Stimulated activated CD8-positive, alpha-beta memory T cell treated with anti-CD3 and anti-CD28 coated beads, Interleukin-4, amount 100 ng/mL, for 24 hours (primary cell): ENCODE measurements at places on chromosomes 5 and 9.

- DNase-seq = no peak
These were observed at the start of gene PCSK1 for GRCh38 chr5:96433066-96433447. PCSK1 (minus strand) TSS chr5:96433248; CDS start chr5:96433042, 206 bp downstream.

GRCh38 chr9:14240537-14240936, 73.4 kb downstream of the NFIB start:
- DNase-seq = no peak

DNA sequence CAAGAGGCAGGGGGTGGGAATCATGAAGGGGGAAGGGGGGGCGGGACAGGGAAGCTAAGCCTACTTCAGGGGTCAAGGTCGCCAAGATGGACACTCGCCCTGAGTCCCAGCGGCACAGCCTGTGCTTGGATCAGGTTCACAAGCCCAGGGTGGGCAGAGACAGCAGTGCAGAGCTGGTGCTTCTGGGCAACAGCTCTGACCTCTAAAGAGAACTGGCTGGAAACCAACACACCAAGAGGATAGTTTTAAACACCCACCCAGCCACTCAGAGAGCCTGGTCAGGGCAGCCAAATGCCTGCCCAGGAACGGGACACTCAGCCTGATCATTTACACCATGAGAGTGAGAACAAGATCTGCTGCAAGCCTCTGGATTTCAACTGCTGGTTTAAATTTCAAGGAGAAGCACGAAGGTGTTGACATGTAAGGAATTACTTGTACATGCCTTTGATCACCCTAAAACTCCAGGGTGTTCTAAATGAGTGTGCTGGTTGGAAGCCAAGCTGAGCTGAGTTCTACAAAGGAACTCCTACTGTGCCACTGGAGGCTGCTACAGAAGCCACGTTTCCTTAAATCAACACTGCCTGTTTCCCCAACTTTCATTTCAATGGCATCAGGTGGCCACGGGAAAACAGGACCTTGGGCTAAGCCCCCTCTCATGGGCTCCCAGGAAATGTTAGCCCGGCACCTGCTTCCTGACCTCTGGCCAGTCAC, 91.5 kb downstream of the TTLL11 start:
- DNase-seq = no peak

- DNase-seq = no peak
These were observed 43.7 kb downstream of the AK8 start for GRCh38 chr9:132834343-132834742.

- no peak for DNase-seq
These were observed 44.1 kb downstream of the OR2V1 start for GRCh38 chr5:181086884-181087205.

- DNase-seq = no peak
These were observed 51.5 kb downstream of the LRSAM1 start for GRCh38 chr9:127502706-127503378.

GRCh38 chr9:88531920-88532698, 2.9 kb upstream of the NXNL2 start:
- DNase-seq = no peak

DNA sequence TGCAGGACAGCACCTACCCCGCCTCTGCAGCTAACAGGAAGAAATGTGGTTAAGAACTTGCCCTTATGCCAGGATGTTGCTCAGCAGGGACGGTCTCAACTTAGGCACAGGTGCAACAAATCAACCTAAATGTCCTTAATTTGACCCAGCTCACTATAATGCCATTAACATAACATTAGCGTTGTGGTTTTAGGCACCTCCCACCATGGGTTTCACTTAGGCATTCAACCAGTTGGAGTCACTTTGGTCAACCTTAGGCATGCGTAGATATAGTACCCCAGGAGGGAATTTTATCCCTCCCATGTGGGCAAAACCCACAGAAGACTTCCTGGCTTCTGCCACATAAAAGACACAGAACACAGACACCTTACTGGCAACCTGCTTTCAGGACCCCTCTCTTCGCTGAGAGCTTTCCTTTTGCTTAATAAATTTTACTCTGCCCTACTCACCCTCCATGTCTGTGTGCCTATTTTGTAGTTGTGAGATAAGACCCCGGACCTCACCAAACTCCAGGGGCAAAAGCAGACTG, 8.7 kb upstream of the ERAP1 start:
- peak; percentile 18 for DNase-seq

- no peak for DNase-seq
These were observed 613 bp downstream of the ZBTB5 start for GRCh38 chr9:37464426-37465248.

GRCh38 chr5:74095871-74096270, 469.9 kb downstream of the ARHGEF28 start:
- no peak for DNase-seq

GRCh38 chr9:111828193-111828592, 33.5 kb upstream of the SHOC1 start:
- DNase-seq = no peak

DNA sequence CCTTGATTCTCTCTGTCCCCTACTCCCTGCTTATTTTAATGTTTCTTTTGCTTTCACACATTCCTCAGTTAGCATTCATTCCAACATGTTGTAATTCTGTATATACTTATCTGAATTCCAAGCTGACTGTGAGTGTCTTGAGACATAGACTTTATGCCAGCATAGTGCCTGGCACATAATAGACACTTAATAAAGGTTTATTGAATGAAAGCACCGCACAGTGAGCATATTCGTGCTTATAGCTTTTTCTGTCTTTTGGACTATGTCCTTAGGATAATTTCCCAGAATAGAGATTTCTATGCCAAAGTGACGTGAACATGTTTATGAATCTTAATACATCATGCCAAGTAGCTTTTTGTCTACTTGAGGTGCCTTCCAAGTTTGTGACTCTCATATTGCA, 174.6 kb downstream of the CD180 start:
- DNase-seq = no peak

- no peak for DNase-seq
These were observed 27.1 kb downstream of the KCNMB1 start for GRCh38 chr5:170362102-170362501.

GRCh38 chr9:106862821-106863720, at the start of gene ZNF462:
ZNF462 (plus strand) TSS chr9:106863166; CDS start chr9:106923384, 60,218 bp downstream.
- no peak for DNase-seq

GRCh38 chr5:116637149-116637740, 62.6 kb upstream of the SEMA6A start:
- no peak for DNase-seq

DNA sequence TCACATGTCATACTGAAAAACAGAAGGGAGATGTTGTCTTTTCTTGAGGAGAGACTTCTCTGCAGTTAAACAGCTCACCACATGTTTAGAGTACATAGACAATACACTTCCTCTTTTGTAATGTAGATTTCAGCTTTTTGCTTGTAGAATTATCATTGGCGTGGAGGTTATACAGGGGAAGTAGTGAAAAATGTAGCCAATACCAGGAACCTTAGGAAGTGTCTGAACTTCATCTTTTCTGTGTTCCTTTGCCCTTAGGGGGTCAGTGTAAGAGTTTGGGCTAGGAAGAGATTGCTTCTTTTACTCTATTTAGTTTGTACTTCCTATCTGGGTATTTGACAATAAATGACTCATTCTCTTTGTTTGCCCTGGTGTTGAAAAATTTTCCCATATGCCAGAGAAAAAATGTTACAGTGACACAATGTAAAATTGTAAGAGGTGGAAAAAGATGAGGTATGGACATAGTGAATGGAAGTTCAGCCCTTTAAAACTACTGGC, 21.0 kb upstream of the CDKN2B start:
- no peak for DNase-seq

DNA sequence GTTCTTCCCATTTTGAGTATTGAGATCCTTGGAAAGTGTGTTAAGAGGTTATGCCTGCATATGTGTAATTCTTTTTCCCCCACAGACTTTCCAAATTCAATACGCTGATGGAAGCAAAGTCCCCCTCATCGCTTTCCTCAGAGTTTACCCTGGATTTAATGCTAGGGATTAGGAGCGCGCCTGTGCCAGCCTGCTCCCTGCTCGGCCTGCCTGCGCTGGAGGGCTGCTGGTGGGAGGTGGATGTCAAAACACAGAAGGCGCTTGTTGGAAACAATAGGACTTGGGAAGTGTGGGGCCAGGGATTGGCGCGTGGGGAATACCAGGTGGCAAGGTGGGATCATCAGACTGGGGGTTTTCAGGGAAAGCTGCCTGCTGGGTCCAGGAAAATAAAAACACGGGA, 39.8 kb upstream of the PTCH1 start:
- DNase-seq = no peak

DNA sequence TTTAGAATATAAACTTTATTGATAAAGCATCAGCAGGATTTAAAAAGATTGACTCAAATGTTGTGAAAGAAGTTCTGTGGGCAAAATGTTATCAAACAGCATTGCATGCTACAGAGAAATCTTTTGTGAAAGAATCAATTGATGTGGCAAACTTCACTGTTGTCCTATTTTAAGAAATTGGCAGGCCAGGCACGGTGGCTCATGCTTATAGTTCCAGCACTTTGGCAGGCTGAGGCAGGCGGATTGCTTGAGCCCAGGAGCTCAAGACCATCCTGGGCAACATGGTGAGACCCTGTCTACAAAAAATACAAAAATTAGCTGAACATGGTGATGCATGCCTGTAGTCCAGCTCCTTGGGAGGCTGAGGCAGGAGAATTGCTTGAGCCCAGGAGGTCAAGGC, 17.4 kb downstream of the ZBTB43 start:
- DNase-seq = no peak

GRCh38 chr5:170848033-170848432, 13.8 kb upstream of the RANBP17 start:
- DNase-seq = no peak

GRCh38 chr5:134541736-134542376, 16.4 kb downstream of the JADE2 start:
- no peak for DNase-seq

DNA sequence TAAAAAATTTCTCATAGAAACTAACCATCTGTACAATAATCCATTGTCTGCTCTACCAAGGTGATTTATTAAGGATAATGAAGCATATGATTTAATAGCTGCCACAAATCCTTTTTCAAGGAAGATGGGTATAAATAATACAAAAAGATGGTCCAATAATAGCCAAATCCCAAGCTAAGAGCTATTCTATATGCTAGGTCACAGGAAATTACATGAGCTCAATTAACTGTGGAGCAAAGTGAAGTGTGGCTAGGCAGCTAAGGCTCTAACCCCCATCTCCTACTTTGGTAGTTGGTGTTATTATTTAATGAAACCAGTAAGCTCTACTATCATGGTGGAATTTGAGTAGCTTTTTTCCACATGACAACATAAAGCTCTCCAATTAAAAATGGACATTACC, 1045.0 kb upstream of the DMAC1 start:
- no peak for DNase-seq

- no peak for DNase-seq
These were observed 60.8 kb downstream of the PDE4D start for GRCh38 chr5:59832577-59833301.

GRCh38 chr9:5292141-5292540, 12.4 kb downstream of the RLN2 start:
- no peak for DNase-seq

GRCh38 chr9:95171001-95171400, 146.5 kb downstream of the FANCC start:
- DNase-seq = no peak

- DNase-seq = no peak
These were observed 144.5 kb downstream of the GAPVD1 start for GRCh38 chr9:125405938-125406809.

DNA sequence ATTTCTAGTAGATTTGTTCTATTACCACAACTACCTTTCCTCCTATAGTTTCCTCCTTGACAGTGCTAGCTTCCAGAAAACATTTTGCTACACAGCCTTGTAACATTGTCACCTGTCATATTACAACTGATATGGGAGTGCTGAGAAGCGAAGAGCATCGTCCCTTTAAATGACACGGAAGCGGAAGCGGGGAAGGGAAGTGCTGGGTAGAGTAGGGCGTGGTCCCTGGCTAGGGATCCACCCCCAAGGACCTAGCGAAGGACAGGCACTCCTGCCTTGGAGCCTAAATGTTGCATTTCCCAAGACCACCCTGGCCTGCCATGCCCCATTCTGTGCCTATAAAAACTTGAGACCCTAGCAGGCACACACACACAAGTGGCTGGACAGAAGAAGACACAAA, 57.4 kb upstream of the RANBP6 start:
- no peak for DNase-seq
